ENCODE measurements at places on chromosomes 6 and 20.

- DNase-seq = no peak
Observed at GRCh38 chr6:81939766-81940165, 187.3 kb upstream of the TENT5A start.

GRCh38 chr20:35286899-35287508 is 2.4 kb upstream of the EIF6 start:
- DNase-seq = no peak

GRCh38 chr6:30679765-30680535 is 6.5 kb downstream of the PPP1R18 start:
- no peak for DNase-seq

- DNase-seq = no peak
Observed at GRCh38 chr6:137432054-137432611, 62.1 kb downstream of the OLIG3 start.

GRCh38 chr6:32291543-32291942 is 67.7 kb upstream of the NOTCH4 start:
- DNase-seq = no peak

DNA sequence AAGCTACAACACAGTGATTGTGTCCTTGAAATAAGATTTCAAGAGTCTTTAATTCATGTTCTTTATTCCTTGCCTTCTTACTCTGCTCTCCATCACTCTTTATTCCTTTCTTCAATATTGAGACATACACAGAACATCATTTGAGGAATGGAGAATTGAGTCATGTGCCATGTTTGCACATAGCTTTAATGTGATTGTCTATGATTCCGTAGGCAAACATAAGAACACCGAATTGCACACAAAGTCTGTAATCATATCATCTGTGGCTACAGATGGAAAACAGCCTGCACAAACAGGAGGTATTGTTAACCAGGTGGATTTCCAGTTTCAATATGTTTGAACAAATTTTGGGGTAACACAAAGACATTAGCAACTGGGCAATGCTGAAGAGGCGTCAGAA is 571.6 kb upstream of the GJE1 start:
- DNase-seq = no peak

Data from stimulated activated CD4-positive, alpha-beta T cell treated with anti-CD3 and anti-CD28 coated beads, TNF-alpha, amount 100 ng/mL, for 48 hours (primary cell).